ENCODE measurements at places on chromosomes 12 and 14.
A peak's percentile ranks its signal among the peaks of the same experiment; 100 is the strongest.

DNA sequence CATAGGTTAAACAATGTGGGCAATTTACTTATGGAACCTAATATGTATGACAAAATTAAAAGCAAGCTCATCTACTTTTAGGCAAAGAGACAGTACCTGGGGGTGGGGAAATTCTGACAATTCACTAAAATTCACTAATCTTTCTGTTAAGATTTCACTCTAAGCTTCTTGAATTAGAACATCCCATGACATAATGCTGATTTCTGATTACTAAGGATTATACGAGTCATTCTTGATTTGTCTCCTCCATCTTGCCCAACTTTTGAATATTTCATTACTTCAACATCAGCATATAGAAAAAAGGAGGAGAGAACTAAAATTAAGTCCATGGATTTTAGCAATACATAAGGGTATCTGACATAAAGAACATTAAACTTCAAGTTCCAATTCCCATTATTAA is 2.4 kb downstream of the CEP83 start:
- no peak for DNase-seq

- no peak for DNase-seq
Measured at GRCh38 chr14:105467249-105467941, 7.2 kb upstream of the CRIP2 start.

DNA sequence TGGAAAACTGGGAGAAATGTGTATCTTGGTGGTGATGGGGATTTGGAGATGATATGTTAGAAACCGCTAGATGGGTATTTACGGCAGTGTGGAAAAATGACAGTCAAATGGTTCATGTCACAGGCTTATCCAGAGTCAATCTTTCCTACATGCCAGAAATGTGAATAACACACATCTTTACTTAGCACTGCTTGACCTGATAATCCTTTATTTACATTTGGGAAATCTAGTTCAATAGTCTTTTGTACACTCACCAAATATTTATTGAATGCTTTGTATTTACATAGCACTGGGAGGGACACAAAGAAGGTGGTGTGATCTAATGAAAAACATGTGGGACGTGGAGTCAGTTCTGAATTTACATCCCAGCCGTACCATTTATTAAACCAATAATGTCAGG is 208.2 kb downstream of the DIO2 start:
- DNase-seq, result no peak

DNA sequence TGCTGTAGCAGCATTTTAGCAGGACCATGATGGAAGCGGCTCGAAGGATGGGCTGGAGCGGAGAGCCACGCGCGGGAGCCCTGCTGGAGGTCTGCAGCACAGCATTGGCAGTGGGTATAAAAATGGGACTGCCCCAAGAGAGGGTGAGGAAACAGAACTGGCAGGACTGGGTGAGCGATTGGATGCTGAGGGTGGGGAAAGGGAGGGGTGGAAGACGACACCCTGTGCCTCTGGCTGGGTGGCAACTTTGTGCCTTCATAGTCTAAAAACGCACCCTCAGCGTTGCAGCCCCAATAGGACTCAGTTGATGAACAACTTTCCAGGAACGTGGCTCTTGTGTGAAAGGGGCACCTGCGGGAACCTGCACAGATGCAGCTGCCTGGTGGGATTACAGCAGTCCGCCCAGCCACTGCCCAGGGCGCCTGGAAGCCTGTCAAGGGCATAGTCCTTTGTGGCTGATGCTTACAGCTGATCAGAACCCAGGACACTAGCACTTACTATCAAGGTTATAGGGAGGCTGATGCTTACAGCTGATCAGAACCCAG is 73.0 kb downstream of the NINJ2 start:
- no peak for DNase-seq

GRCh38 chr12:131105736-131106348 is 152.1 kb downstream of the ADGRD1 start:
- peak; percentile 22 for DNase-seq

DNA sequence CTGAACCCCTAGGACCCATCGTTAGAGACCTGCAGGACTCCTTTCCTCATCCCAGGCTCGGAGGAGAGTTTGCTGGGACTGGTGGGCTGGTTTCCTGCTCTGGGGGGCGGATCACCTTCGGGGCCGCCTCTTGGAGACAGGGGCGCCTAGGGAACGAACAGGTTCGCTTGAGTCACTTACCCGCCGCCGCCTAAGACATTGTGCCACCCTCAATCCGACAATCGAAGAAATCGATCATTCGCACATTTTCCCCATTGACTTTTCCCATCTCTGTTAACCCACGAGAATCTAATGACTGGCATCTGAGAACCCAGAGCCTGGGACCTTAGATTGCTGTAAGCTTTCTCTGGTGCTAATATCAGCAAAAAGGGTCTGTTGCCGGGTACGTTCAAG is 322 bp downstream of the SLC39A9 start:
- no peak for DNase-seq

DNA sequence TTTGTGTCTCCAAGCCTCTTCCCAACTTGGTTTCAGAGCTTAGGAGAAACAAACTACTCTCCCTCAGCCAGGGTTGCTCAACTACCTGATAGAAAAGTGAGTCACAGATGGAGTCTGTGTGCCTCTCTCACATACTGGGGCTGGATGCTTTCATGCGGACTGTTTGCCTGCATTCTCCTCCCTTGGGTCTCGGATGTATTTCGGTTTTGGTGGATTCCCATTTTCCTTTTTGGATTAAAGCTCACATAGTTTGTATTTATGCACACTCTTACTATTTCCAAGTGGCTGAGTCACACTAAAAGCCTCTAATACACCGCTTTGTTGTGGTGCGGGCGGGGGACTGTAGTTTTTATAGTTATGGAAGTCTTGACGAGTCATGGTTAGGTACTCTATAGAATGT is 505.4 kb downstream of the LRFN5 start:
- DNase-seq, result no peak

- no peak for DNase-seq
Measured at GRCh38 chr12:32124637-32125036, 18.0 kb downstream of the BICD1 start.

DNA sequence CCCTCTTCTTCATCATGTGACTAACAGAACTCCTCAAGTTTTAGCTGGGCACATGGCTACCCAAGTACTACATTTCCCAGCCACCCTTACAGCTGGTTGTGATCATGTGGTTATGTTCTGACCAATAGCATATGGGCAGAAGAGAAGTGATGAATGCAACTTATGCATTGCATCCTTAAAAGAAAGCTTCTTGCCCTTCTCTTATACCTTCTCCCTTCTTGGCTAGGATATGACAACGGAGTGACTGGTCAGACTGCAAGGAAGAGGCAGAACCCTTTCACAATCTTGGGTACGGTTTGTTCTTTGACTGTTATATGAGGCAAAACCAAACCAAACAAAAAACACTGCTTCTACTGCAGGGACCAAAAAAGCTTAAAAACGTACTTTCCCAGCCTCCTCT is 66.5 kb upstream of the MAX start:
- no peak for DNase-seq

DNA sequence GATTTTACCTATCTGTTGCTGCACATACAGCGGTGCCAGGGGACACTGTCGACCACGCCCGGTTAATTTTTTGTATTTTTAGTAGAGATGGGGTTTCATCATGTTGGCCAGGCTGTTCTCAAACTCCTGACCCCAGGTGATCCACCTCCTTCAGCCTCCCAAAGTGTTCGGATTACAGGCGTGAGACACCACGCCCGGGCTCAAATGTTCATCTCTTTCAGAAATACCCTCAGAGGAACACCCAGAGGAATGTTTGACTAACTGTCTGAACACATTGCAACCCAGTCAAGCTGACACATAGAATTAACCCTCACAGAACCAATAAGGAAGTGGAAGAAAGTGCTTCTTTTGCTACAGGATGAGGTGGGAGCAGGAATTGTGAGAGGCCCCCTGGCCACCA is 15.0 kb upstream of the ETFBKMT start:
- no peak for DNase-seq

DNA sequence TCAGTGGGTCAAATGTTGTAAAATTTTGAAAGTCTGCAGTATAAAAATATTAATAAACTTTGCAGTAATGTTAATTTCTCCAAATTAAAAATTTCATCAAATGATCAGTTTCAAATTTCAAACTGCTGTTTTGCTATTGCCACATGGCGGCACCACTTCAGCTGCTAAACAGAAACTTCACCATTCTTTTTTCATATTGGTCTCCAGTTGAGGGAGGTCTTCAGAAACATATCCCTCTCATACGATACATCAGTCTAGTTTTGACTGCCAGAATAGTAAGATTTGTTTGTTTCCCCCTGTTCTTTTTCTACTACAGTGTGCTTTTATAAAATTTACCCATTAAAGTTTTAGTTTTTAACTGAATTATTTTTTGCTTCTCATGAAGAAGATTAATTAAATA is 4.2 kb upstream of the TRHDE start:
- DNase-seq, result no peak

DNA sequence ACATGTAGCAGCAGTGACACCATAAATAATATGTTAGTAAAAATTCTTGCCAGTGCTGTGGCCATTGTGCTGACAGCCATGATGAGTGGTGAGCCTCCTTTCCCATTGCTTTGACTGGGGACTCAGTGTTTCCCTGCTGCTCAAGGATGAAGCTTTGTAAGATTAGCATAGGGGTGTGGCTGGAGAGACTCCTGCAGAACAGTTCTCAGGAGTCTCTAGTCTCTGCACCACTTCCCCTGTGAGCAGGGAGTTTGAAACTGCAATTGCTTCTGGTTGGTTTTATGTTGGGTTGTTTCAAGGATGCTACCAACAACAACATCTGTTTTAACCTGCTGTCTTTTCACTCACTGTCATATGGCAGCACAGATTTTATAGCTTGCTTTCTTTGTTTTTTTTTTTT is 41.4 kb downstream of the ZC3H14 start:
- DNase-seq, result no peak

DNA sequence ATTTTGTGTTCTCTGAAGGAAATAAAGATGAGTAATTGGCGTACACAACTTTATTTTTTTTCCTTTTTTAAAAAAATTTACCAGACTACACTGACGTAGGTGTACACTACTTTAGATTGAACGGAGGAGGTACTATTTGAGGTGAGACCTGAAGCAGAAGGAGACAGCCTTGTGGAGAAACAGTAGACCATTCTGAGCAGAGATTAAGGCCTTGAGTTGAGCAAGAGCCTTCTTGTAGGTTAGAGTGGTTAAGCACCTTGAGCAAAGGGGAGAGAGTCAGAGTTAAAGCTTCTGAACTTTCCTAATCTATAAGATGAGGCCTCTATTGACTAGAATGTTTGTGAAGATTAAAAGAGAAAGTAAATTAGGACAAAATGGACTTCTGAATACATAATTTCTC is 2.5 kb downstream of the LEMD3 start:
- no peak for DNase-seq

DNA sequence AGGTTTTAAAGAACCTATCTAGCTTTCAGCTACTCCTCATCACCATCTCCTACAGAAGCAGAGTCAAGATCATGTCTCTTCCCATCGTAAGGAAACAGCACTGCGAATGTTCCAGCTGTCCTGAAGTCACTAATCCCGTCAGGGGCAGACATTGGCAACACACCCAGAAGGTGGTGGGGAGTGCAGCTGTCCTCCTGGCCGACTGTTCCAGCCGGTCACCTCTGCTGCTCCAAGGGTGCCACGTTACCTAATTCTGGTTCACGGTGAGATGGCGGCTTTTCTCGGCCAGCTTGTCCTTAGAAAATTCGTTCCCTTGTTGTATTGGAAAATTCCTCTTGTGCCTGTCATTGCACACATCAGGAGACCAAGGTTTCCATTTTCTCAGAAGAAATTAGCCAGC is 196.2 kb downstream of the ZFP36L1 start:
- no peak for DNase-seq

DNA sequence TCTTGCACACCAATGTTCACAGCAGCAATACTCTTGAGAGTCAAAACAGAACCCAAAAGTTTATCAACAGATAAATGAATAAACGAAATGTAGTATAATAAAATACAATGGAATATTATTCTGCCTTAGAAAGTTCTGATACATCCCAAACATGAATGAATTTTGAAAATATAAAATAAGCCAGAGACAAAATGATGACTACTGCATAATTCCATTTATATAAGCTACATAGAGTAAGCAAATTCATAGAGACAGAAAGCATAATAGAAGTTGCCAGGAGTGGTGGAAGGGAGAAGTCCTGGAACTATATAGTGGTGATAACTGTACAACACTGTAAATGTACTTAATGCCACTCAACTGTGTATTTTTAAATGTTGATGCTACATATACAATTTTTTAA is 21.1 kb downstream of the KDM5A start:
- DNase-seq, result no peak

GRCh38 chr12:110920324-110920910 is at the start of gene MYL2:
TSS of gene MYL2 (minus strand) at chr12:110920579. CDS start at chr12:110920529, 50 bp downstream.
- no peak for DNase-seq

- DNase-seq, result no peak
Measured at GRCh38 chr14:52089218-52089617, 20.4 kb upstream of the NID2 start.

DNA sequence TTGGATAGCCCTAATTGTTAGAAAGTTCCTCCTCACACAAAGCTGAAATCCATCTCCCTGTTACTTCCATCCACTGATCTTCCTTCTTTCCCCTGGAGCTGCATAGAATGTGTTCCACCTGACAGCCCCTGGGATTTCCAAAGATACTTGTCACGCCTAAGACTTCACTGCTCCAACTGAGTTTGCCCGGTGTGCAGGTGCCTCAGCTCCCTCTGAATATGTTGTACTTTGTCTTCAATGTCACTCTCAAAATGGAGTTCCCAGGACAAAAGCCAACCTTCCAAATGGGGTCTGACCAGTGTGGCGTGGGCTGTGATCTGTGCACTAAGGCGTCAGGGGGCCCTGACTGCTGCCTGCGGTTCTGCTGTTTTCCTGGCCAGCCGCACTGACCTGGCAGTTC is 42.8 kb downstream of the CACNA2D4 start:
- no peak for DNase-seq

Data from stimulated activated CD8-positive, alpha-beta memory T cell treated with anti-CD3 and anti-CD28 coated beads, Interleukin-7, amount 100 ng/mL, for 24 hours (primary cell).